NCI-H1436 treated with DMSO at 0.1 percent for 48 hours (cell line): ENCODE measurements at places on chromosomes 1 and 21.
A peak's percentile ranks its signal among the peaks of the same experiment; 100 is the strongest.

GRCh38 chr1:22323846-22324504 is 127.7 kb upstream of the ZBTB40 start:
- no peak for DNase-seq

- no peak for DNase-seq
Measured at GRCh38 chr1:226908913-226909312, 31.2 kb upstream of the COQ8A start.

DNA sequence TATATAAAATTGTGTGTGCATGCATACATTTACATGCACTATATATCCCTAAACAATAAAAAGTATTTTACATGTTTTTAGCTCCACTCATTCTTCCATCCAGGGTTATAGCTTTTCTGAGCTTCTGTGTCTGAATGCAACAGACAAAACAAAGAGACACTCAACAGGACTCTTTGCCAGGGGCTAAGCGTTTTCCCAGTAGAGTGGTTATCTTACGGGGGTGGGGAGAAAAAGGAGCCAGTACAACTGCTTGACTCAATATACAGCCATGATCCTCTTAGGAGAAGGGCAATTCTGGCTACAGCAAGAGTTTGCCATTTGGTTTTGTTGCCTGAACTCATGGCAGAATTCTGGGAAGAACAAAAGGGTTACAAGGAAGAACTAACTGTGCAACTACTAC is 14.6 kb upstream of the PPP2R5A start:
- DNase-seq, result no peak

- DNase-seq, result no peak
Measured at GRCh38 chr21:24200052-24200451, 1407.2 kb downstream of the MRPL39 start.

DNA sequence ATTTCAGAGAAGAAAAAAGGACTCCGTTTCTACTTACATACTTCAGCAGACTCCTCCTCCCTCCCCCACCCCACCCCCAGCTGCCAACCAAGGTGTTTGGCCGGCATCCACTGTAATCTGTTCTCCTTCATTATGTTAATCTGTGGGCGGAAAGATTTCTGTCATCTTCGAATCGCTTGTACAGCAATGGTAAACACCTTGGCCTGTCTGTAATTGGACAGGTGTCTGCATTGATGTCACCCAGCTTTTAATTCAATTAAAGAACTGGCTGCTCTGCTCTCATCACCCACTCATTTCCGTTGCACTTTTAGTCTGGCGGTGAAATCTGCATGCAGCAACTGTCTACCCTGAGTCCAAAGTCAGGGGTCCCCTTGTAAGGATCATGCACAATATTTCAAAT is 368.6 kb downstream of the USH2A start:
- peak; percentile 89 for DNase-seq

DNA sequence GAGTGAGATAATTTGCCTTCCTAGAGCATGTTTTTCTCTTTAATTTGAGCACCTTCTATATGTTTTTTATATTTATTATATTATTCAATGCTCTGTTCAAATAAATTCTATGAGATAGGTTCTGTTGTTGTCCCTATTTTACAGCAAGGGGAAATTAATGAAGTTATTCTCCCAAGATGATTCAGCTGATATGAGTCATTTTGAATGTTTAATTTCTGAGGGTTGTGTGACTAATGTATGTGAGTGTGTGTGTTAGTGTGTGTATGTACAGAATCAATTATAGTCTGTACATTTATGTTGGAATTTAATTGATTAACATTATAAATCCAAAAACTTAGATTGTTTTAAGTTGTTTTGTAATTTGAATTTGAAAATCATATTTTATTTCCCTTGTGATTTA is 1536.7 kb upstream of the B3GALT2 start:
- no peak for DNase-seq

DNA sequence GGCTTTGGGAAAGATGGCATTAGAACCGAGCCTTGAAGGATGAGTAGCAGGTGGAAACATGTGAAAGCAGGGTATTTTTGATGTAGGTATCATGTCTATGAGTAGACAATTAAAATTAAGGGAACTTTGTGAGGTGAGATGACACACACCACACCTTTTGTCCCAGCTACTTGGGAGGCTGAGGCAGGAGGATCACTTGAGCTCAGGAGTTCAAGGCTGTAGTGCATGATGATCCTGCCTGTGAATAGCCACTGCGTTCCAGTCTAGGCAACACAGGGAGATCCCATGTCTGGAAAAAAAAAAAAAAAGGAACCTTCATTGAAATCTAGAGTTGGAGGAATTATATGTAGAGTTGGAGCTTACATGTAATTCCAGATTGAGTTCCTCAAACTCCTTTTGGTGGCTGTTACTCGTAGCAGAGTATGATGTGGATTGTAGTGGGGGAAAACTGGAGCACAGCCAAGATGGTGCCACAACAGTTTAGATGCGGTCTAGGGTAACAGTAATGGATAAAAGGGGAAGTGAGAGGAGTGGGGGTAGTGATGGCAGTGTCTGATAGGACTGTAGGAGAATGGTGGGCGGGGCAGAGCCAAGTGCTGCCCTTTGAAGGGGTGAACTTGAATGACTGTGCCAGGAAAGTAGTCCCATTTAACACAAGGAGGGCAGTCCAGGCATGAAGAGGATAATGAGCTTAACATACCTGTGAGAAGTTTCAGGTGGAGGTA is 17.4 kb downstream of the AK4 start:
- DNase-seq, result no peak

- DNase-seq, result no peak
Measured at GRCh38 chr1:94597701-94598100, 56.1 kb upstream of the F3 start.

- no peak for DNase-seq
Measured at GRCh38 chr1:217313096-217313495, 317.8 kb downstream of the GPATCH2 start.

GRCh38 chr21:17146426-17146825 is 366.4 kb upstream of the CXADR start:
- DNase-seq, result no peak

GRCh38 chr1:157150631-157151030 is 12.4 kb upstream of the ETV3 start:
- DNase-seq, result no peak

GRCh38 chr1:7317888-7318287 is 453.2 kb upstream of the VAMP3 start:
- no peak for DNase-seq

GRCh38 chr1:87682565-87682964 is 353.9 kb downstream of the LMO4 start:
- DNase-seq, result no peak

- DNase-seq, result no peak
Measured at GRCh38 chr1:53620061-53620855, 118.7 kb downstream of the GLIS1 start.

DNA sequence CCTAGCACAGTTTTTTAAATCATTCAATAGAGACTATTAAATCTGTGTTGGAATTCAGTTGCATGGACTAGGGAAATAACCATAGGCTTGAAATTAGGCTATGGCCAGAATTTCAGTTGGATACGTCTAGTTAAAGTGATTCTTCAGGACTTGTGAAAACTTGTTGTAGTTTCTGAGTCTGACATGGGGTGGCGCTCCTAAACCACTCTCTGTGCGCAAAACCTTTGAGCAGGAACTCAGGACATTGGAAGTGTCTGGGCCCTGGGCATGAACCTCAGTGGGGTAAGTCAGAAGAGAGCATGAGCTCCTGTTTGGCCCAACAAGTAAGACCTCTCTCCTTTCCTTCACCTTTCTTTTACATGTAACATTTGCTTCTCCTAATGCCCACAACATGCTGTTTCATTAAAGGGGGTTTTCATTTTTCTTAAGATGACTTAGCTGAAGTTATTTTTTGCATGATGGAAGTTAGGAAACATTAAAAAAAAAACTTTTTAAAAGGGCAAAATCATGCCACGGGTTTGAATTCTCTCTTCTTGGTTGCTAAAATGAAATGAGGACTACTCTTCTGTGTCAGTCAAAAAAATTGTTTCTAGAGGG is 17.1 kb upstream of the CCDC190 start:
- DNase-seq, result no peak

DNA sequence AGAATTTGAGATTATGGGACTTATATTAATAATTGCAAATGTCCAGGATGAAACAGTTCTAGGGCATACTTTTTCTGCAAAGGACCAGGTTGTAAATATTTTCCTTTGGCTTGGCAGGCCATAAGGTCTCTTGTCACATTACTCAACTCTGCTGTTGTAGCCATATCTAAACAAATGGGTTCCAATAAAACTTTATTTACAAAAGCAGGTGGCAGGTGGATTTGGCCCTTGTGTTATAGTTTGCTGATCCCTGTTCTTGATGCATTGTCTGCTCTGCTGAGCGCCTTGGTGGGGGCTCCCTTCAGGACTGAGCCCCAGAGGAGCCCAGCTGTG is 258.5 kb downstream of the FOXD2 start:
- no peak for DNase-seq

DNA sequence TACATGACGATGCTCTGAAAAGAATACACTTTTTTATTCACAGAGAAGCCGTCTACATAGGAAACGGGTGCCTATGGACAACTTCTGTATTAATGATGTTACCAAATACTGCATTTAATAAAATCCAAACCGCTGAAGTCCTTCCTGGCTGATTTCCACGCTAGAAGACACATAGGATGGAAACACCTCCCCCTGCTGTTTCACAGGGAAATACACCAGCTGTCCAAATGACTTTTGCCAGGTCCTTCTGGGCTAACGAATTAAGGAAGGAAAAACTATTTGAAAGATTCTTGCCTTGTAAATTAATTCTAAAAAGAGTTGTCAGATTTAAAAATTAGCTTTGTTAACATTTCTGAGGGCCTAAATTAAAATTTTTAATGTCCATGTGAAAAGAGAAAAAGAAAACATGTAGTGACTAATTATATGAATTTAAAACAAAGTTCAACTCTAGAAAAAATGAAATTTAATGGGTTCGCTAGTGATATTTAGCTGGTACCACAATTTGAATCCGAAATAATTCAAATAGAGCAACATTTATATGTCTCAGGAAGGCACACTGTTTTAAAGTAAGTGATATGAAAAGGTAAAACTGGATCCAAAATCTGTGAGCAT is 146.0 kb downstream of the RERE start:
- DNase-seq, result no peak

DNA sequence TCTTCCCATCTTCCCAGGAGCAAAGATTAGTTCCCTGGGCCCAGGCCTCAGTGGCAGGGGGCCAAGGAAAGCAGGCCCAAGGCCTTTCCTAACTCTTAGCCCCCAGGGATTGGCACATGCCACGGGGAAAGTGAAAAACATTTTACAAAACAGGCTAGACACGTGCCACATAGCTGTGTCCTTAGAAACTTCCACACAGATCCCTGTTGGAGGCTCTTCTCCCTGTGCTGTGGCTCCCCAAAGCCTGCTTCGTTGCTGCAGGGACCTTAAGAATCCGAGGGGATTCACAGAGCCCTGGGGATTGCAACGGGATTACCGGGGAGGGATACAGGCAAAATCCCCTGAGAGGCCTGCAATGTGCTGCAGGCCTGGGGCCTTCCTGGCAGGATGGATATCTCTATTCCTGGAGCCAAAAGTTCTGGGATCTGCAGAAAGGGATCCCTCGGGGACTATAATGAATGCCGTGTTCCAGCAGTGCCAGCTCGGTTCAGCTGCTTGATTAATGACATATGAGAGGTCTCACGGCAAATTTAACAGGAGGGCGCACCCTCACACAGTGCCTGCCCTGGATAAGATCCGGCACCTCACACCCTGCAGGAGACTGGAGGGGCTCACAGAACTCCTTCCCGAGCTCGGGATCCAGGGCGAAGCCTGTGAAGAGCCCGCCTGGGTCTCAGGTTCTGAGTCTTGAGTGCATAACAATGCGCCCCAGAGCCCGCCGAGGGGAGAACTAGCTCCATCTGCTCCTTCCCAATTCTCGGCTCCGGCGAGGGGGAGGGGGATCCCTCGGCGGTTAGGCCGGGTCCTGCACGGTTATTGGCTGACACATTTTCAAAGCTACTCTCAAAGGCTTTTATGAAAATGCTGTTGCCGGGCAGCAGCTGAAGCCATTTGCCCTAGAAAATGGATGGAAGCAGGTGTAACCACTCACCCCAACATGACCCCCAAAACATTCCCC is 15.3 kb upstream of the RGS8 start:
- DNase-seq, result peak; percentile 37

DNA sequence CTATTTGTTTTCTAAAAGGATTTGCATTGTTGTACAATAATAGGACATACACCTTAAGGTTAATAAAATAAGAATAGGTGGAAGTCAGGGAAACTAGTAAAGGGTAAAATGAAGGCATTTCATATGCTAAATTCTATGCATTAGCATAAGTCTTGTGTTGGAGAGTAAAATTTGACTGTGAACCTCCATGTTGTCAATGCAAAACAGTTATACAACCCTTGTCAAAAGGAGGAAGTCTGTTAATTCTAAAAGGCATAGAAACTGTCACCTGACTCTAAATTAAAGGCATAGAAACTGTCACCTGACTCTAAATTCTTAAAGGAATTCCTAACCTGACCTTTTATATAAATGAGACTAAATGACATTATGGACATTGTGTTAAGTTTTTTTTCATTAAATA is 291.8 kb downstream of the OLFM3 start:
- DNase-seq, result no peak
